ENCODE measurements at places on chromosomes 12 and 14. TPM values are rescaled to one million over a fixed set of nuclear protein-coding genes. Genes with fewer than 3 reads are reported as not detected.

DNA sequence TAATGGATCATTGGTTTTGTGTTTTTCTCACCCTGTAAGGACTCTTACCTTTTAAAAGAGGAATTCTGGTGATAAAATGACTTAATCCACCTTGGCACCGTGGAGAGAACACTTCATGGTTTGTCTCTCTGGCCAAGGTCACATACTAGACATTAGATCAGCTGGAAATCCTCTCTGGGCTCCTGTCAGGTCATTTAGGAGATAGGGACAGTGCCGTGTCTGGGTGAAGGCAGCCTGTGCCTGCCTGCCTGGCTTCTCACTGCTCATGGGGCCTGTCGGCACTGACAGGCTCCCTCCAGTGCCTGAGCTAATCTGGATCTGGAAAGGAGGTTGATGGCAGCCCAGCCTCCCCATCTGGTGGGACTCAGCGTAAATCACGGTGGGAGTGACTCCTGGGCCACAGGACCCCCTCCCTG lies 5.7 kb downstream of the CRADD start:
- DNase-seq, result no peak

GRCh38 chr12:119601877-119602733 lies 8.5 kb downstream of the TMEM233 start:
- no peak for DNase-seq

The MLH3 gene
- total RNA-seq, result 16.5 TPM

GRCh38 chr12:14771651-14772137 lies 31.6 kb downstream of the WBP11 start:
- no peak for DNase-seq

DNA sequence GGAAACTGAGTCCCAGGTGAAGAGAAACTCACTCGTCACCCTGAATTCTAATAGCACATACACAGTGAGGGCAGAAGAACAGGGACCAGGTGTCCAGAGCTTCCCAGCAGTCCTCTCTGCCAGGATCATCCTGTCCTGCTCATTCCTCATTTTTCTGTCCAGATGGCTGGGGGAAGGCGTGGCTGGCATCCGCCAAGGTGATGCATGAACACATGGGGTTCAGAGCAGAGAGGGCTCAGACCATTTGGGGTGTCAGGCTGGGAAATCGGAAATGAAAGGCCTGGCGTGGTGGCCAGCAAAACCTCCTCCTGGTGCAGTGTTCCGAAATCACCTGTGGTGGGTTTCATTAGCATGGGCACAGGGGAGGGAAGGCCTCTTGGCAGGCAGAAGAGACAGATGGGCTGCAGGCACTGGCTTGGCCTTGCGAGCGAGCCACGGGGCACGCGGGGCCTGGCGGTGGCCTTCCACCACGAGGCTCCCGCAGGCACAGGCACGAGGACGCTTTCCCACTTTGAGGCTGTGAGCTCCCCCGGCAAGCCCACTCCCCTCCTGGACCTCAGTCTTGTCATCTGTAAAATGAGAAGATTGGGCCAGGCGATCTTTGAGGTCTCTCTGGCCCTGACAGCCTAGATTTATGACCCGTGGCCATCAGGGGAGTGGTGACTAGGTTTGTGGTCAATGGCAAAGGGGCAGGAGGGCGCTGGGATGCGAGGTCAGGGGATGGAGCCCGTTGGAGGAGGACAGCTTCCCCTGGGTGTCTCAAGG lies 68.5 kb downstream of the TSPAN9 start:
- DNase-seq, result no peak

- DNase-seq, result no peak
These were observed 40.7 kb downstream of the ELK3 start for GRCh38 chr12:96234591-96235483.

The FOXN4 gene
- total RNA-seq, result not detected

- no peak for DNase-seq
These were observed 8.2 kb downstream of the VDR start for GRCh38 chr12:47896633-47897032.

The CYP46A1 gene
- total RNA-seq, result 0.15 TPM

GRCh38 chr12:106329231-106329982 lies 26.9 kb downstream of the TCP11L2 start:
- DNase-seq, result no peak

GRCh38 chr12:95412482-95413311 lies 61.3 kb upstream of the METAP2 start:
- DNase-seq, result no peak

GRCh38 chr12:49567302-49567610 lies 686 bp downstream of the MCRS1 start:
- DNase-seq, result no peak

- no peak for DNase-seq
These were observed 716 bp upstream of the PTGDR start for GRCh38 chr14:52266782-52267181.

The PLEK2 gene
- 1.7 TPM for total RNA-seq

The PCED1B gene
- total RNA-seq, result 54.2 TPM

- DNase-seq, result no peak
These were observed 206.3 kb upstream of the NOS1 start for GRCh38 chr12:117567644-117568216.

DNA sequence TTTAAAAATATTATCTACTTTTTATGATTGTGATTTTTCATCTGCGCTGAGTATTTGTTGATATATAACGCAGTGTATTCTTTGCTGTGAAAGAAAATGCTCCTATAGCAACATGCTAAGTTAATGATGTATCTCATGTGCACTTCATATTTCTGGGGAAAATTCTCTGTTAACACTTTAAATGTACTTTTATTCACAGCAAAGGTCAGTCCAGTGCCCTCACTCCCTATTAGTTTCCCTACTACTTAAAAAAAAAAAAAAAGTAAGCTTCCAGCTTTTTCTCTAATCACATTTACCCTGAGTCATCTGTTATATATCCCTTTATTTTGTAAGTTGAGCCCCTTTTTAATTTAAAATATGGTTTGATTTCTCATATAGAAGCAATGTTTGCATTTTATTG lies 219.8 kb downstream of the AEBP2 start:
- DNase-seq, result no peak

DNA sequence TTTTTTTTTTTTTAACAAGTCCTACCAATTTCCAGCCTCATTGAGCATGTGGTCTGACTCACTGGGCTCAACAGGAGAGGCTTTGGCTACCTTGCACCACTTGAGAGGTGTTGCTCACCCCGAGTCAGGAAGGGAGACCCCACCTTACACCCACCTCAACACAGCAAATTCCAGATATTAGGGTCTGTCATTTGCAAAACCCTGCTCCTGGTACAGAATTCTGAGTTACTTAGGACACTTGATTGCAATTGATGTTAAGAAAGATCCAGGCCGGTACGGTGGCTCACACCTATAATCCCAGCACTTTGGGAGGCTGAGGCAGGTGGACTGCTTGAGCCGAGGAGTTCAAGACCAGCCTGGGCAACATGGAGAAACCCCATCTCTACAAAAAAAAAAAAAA lies 14.1 kb downstream of the DGLUCY start:
- DNase-seq, result no peak

- no peak for DNase-seq
These were observed 88.3 kb downstream of the RPS29 start for GRCh38 chr14:49497725-49498348.

The KSR2 gene
- 0.05 TPM for total RNA-seq

DNA sequence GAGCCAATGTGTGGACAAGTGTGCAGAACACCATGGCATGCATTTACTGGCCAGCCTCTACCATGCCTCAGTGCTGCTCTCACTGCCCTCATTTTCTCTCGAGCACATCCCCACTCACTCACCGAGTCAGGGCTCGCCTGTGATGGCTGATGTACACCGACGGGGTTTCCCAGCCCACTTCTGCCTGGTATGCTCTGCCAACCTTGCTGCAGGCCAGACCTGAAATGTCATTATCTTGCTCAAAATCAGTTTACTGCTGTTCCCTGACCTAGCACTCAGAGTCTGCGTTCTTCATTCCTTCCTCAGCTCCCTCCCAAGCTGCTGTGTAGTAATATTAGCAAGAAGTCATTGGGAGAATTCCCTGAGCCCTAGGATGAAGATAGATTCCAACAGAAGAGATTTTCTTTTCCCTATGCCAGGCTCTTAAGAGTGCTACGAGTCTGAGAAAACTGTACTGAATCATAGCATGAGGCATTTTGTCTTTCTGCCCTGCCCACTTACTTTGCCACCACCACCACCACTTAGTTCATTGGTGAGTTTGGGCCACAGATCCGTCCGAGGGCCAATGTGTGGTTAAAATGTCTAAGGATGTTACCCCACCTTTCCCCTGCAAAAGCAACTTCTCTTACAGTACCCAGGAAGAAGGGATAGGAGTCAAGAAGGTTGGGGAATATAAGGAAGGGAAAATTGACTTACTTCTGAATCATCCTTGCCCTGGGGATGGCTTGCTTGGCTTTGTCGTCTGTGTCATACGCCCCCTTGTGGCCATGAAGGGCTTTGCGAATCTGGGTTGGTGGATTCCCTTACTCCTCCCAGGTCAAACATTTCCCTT lies 51.0 kb downstream of the BMAL2 start:
- DNase-seq, result peak; percentile 39

GRCh38 chr14:50773632-50774541 lies 57.1 kb downstream of the NIN start:
- no peak for DNase-seq

The TMEM229B gene
- 12.7 TPM for total RNA-seq

DNA sequence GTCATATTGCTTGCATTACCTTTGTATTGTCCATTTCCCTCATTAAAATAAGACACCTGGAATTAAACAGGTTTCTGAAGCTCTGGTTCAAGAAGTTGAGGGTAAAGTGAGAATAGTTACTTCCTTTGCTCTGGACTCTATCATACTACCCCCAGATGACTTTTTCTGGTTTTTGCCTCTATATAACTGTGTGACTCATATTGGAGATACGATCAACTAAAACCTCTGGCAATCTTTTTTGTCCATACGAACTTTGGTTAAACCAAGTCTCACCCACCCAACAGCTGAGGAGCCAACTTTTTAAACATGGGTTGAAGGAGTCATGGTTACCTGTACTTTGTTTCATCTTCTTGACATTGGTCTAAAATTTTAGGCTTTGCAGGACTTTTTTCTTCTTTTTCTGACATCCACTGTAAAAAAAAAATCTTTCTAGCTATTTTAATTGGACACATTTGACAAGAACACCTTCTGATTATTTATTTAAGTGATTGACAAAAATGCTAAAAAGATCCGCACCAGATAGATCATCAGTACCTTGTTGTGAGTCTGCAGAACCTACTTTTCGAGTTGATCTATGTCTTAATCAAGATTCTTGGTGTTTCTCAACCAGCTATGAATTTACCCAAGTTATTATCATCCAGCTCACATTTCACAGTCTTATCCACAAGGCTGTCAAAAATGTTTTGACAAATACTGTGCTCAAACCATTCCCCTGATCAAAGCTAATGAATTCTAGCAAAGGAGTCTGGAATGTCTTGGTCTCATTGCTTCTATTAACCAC lies 166.0 kb downstream of the IPO8 start:
- no peak for DNase-seq

The GPR137C gene
- 0.70 TPM for total RNA-seq

Measured in T-helper 17 cell (primary cell).